Stimulated activated CD4-positive, alpha-beta T cell treated with anti-CD3 and anti-CD28 coated beads, Interleukin-12 subunit alpha, Interleukin-12 subunit beta, amount 100 ng/mL, for 4 hours (primary cell): ENCODE measurements at places on chromosomes 12 and 14.

- DNase-seq = peak; percentile 57
Observed at GRCh38 chr14:100147181-100147631, 12.2 kb downstream of the DEGS2 start.

- no peak for DNase-seq
Observed at GRCh38 chr12:41621291-41621690, 433.2 kb downstream of the PDZRN4 start.

DNA sequence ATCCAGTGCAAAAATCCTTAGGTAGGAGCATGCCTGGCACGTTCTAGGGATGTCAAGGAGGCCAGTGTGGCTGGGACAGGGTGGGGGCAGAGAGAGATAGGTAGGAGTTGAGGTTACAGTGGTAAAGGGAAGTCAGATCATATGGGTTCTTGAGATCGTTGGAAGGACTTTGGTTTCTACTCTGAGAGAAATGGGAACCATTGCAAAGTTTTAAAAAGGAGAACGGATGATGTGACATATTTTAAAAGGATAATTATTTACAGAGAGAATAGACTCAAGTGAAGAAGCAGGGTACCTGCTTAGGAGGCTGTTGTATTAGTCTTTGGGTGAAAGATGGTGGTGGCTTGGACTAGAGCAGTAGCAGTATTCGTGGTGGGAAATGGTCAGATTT lies 47.6 kb upstream of the ATP2B1 start:
- DNase-seq = no peak

GRCh38 chr14:52044791-52045522 lies 23.9 kb downstream of the NID2 start:
- DNase-seq = no peak
